ENCODE measurements at places on chromosomes 6 and 20.

- no peak for DNase-seq
These were observed 75.9 kb downstream of the RTN4IP1 start for GRCh38 chr6:106553440-106553839.

- DNase-seq, result no peak
These were observed 48.6 kb upstream of the CD2AP start for GRCh38 chr6:47428746-47429664.

DNA sequence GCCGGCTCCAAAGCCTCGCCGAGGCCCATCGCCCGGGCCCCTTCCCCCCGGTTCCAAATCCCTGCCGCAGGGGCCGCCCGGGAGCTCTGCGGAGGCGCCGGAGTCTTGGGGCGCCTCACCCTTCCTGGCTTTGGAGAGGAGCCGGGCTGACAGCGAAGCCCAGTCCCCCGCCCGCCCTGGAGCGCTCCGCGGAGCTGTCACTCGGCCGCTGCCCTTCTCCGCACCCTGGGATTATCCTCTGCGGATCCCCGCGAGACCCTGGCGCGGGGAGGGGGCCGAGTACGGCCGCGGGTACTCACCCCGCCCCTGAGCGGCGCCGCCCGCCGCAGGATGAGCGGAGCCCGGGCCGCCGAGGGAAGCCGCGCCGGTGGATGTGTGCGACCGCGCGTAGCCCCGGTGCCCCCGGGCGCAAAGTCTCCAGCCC lies 343 bp downstream of the SNAP91 start:
- no peak for DNase-seq

DNA sequence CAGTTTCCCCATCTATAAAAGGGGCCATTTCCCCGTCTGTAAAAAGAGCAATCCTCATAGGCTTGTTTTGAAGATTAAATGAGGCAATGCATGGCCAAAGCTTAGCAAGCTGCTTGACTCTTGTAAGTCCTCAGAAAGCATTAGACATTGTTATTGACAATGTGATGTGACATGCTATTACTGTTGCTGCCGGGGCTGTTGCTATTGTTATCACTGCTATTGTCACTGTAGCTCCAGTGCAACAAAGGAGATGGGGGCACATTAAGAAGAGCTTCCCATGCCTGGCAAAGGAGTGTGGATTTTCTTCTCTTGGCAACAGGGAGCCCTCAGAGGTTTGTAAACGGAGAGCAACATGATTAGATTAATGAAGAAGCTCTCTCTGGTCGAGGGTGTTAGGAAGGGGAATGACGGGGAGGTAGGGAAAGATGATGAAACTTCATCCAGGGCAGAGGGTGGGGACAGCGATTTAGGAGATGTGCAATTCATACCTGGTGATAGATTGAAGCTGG lies 33.1 kb upstream of the FAM83D start:
- DNase-seq, result no peak

- DNase-seq, result no peak
These were observed 30.5 kb downstream of the TRIM27 start for GRCh38 chr6:28893172-28893799.

GRCh38 chr6:101395345-101395744 lies 1.8 kb downstream of the GRIK2 start:
- DNase-seq, result no peak

DNA sequence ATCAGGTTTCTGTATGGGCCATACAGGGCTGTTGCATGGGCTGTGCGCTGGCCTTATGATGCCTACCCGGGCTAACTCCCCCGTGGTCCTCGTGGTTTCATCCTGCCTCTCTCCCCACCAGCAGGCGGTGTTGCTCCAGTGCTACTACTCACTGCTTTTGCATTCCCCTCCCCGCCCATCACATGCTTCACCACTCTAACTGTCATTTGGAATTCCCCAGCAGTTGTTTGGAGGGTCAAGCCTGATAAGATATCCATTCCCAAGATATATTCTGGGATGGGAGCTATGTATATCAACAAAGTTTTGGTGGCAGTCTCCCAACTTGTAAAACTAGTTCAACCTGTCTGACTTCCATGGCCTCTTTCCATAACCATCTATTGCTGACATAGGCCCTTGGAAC lies 233.2 kb upstream of the SOX4 start:
- no peak for DNase-seq

- DNase-seq, result no peak
These were observed 22.3 kb downstream of the TTLL2 start for GRCh38 chr6:167347226-167347625.

DNA sequence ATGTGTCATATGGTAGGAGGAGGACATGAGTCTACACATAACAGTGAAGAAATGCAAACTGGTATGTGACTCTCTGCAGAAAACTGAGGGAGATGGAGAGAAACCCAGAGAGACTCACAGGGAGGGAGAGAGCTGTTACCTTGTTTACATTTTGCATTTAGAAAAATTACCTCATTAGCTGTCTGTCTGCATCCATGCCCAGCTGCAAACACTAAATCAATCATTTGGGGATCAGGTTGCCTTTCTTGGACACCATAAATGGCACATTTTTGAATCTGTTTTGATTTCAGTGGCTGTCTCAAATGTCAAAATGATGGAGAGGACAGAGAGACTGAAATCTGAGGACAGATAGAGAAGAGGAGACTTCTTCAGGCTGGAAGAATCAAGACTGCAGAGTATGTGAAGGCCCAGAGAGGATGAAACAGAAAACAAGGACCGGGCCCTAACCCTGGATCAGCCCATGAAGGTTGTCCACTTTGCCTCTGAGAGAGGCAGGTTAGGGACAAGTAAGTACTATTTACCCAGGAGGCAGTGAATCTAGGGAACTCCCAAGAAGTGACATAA lies 92.2 kb downstream of the UNC5CL start:
- no peak for DNase-seq

DNA sequence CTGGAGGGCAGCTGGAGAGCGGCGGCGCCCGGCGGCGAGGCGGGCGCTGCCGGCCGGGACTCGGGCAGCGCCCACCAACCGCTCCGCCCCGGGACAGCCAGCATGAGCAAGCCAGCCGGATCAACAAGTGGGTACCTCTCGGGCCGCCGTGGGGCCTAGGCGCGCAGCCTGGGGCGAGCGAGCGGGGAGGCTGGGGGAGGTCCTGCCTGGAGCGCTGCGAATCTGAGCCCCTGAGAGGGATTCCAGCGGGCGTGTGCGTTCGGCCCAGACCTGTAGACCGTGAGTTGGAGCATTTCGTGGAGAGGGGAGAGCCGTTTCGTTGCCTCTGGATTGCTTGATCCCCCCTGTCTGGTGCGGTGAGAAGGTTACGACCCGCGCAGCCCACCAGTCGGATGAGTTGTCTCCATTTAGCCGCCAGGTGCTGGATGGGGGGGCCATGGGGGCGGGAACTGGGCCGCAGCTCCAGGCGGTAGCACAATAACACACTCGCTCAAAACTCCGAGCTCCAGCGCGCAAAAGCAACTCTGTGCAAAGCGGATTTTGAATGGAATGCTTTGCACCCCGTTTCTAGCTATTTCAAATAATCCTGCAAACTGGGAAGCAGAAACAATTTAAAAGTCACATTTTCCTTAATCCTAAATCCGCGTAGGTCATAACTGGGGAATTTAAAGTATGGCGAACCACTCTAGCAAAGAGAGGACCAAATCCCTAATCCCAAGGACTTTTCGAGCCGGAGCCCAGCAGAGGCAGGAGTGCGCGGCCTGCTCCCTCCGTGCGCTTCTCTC lies 1.0 kb downstream of the NR2E1 start:
- no peak for DNase-seq

DNA sequence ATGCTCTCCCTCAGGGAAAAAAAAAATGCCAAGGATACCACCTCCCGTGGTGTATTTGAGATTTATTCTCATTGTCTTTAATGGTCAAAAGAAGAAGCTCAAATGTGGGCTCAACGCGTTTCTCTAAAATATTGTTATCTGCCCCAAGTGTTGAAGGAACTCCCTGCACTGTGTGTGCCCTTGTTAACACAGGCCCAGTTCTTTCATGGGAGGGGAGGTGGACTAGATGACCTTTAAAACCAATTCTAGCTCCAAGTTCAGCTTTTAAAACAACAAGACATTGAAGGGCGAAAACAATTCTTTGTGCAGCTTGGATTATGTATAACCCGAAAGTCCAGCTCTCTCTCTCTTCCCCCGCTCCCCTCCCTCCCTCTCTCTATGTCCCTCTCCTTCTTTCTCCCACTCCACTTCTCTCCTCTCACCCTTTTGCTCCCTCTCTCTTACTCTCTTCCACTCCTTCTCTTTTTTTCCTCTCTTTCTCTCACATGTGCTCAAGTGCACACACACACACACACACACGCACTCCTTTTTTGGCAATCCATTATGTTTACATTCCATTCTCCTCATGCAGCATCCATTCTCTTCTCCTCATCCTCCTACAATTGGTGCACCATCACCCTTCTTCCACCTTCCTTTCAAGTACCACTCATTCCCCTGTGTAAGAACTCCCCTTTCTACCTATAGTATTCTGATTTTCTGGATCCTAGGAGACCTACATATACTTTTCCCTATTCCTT lies 8.5 kb downstream of the HLA-DMB start:
- no peak for DNase-seq

DNA sequence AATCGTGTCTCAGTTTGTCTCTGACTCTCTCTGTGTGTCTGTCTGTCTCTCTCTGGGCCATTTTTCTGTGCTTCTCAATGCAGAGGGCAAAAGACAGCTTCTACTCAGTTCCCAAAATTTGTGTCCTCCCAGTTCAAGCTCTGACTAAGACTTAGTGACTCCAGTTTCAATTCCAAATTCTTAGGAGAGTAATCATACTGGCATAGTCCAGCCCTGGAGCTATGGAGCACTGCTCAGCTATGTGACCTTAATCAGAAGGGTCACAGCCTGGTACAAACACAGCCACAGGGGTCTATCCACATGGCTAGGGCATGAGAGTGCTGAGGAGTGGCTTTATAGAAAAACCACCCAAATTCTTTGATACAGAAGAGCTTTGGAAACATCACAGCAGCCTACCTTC lies 91.9 kb downstream of the FOXF2 start:
- DNase-seq, result no peak

- no peak for DNase-seq
These were observed 50.7 kb upstream of the SIRPA start for GRCh38 chr20:1844325-1845162.

DNA sequence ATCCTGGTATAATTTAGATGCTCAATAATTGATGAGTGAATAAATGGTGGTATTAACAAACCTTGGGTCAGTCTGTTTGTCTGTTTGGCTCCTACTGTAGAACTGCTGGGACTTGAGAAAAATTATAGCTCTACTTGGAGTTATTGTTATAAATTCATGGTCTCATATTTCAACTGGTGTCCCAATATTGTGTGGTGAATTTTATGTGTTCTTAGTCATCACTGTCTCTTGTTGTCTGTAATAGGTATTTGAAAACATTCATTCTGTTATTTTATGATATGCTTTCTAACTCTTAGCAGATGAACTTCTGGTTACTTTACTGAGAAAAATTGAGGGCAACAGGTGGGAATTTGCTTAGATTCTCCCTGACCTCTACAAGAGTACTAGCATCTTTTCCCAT lies 221.4 kb downstream of the CDKAL1 start:
- DNase-seq, result no peak

GRCh38 chr20:55269913-55270312 lies 735.4 kb downstream of the CBLN4 start:
- DNase-seq, result no peak

Measured in T follicular helper cell (primary cell).